ENCODE measurements at places on chromosomes 11 and 22.
A peak's percentile ranks its signal among the peaks of the same experiment; 100 is the strongest.

GRCh38 chr11:134036492-134037045 lies 32.3 kb upstream of the JAM3 start:
- no peak for DNase-seq

DNA sequence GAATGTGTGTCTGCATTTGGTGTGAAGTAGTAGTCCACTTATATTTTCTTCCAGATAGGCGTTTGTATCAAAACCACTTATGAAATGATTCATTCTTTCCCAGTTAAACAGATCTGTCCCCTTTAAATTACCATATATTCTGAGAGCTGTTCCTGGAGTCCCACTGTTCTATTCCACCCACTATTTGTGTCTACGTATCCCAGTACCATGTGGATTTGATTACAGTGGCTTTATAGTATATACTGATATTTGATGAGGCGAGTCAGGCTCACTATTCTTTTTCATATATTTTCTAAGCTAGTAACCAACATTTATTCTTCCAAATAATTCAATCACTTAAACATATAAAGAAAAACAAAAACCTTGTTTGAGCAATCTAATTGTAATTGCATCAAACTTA lies 81.9 kb upstream of the RASSF10 start:
- no peak for DNase-seq

- no peak for DNase-seq
Observed at GRCh38 chr11:4381901-4382300, 11.6 kb downstream of the TRIM21 start.

DNA sequence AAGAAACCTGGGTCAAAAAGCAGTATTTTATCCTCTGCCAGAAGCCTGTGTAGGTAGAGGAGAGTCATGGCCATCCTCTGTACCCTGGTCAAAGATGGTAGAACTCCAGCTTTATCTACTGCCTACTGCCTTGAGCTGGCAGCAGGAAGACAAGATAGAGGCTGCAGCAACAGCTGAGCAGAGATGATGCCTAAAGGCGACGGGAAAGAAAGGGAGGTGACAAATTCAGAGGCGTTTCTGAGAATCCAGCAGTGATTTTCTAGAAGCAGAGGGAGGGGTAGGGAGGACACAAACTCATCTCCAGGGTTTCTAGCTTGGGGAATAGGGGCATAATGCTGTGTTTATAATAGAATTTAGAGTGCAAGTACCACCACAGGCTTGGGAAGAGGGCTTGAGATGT lies 15.5 kb upstream of the C1QTNF4 start:
- no peak for DNase-seq

DNA sequence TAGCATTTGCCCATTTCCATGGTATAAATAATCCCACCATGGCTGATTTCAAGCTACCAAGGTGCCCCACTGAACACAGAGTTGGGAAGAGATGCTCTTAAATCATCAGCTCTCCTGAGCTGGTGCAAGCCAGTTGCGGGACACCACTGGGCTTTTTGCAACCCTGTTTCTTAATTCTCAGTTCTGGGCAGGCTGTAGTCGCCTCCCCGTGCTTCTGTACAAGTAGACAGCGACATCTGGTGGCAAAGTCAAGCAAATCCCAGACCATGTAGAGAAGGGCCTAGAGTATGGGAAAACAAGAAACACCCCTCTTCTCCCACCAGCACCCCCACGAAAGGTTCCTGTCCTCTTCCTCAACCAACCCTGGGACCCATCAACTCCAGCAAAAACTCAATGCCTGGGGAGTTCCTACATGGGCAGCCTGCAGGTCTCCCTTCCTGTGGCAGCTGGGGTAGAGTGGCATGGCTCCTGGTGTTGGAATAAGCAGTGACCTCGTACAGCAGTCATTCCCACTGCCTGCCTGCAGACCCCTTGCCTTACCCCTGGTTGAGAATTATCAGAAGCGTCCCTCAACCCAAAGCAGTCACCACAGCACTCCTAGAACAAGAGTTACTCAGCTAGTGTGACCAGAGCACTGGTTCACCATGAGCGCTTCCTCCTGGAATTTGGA lies 68.4 kb downstream of the IGLL5 start:
- DNase-seq: no peak

DNA sequence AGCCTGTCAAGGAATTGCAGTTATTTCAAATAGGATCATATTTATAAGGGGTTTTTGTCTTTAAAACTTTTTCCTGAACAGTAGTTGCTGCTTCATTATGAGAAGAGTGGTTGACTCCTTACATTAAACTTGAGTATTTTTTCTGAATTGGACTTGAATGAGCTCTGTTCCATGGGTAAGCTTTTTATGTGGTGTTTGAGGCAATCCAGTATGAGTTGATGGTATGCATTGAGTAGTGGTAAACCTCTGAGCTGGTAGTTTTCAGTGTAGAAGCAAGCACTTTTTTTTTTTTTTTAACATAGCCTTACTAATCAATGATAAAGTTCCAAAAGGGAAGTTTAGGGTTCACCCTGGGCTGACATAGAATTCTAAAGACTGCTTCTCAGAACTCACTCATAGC lies 3.4 kb downstream of the KMT2A start:
- DNase-seq: no peak

DNA sequence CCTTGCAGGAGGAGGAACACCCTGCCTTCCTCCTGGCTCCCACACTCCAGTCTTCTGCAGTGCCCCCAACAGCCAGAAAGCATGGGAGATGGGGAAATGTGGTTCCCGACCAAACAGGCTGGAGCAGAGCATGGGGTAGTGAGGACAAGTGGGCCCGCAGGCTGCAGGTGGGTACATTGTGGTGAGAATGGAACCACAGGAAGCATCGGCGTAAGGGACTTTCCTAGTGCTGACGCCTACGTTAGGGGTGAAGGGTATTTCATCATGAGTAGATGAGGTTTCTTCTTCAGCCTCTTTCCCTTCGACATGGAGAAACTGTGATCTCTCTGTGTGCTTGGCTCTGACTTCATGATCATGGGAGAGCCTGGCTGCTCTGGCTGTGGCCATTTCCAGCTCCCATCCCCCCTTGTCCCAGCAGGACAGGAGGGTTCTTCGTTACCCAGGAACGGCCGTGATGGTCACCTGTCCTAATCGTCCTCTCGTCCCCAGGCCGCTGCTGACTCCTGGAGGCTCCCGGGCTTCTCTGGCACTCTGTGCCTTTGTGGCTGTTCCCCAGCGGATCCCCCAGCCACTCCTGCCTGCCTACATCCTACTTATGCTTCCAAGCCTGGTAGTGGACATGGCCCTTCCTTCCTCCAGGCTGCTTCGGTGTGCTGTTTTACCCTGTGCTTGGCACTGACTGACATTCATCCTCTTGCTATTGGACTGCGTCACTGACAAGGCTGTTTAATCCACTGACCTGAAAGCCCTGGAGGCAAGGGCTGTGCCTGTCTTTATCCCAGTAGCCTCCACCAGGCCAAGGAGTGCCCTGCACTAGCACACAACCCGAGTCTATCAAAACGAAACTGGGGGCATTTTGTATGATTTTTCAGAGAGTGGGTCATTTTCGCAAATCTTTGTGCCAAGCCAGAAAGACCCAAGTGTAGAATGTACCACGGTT lies 65.2 kb upstream of the CECR2 start:
- peak; percentile 15 for DNase-seq

DNA sequence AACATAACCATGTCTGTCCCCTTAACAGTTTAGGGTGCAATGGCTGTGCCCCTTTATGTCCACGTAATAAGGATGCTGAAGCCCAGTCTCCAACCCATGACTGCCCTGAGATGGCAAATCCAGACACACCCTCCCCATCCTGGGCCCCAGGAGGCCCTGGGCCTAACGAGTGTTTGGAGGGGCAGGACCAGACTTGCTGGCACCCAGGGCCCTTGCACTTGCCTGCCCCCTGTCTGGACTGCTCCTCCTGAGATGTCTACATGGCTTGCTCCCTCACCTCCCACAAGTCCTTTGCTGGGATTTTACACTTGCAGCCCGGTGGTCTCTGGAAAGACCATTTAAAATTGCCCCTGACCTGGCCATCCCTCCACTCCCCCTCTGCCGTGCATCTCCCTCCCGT lies 132.2 kb upstream of the NECTIN1 start:
- no peak for DNase-seq

DNA sequence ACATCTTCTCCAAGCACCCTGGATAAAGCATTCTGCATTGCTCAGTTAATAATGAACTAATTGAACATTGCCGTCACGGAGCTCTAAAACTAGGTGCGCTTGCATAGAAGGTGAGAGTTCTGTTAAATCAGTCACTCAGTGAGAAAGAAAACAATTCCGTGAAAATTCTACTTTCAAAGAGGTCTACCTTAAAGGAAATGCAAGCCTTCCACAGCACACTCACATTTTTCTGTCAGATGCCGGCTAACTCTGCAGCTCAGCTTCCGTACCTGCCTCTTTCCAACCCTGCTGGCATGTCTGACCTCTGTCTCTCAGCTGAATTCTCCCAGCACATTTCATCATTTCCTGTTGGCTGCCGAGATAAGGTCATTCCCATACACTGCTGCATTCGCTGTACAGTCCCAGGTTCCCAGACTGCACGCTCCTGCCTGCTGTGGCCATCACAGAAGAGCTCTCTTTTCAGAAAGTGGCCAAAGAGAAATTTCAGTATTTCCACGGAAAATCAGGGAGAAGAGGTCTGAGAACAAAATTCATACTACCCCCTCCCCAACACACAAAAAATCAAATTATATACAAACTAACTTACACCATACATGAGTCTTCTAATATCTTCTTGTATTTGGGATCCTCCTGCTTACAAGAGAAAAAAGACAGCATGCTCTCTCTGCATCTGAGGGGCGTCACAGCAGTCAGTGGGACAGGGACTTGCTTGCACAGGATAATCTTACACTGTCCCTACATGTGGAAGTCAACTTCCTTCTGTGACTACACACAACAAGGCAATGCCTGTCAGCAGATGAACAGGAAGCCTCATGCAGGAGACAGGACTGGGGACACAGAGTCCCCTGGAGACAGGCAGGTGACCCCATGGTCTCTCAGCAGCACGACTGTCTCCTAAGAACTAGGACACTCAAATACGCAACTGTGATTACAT lies 55.1 kb downstream of the PACSIN2 start:
- no peak for DNase-seq

GRCh38 chr11:19242179-19242932 lies 1.6 kb upstream of the E2F8 start:
- DNase-seq: no peak
